Stimulated activated CD4-positive, alpha-beta T cell treated with anti-CD3 and anti-CD28 coated beads, Interleukin-15, amount 100 ng/mL, for 1 hour (primary cell): ENCODE measurements at places on chromosomes 1 and 21.

DNA sequence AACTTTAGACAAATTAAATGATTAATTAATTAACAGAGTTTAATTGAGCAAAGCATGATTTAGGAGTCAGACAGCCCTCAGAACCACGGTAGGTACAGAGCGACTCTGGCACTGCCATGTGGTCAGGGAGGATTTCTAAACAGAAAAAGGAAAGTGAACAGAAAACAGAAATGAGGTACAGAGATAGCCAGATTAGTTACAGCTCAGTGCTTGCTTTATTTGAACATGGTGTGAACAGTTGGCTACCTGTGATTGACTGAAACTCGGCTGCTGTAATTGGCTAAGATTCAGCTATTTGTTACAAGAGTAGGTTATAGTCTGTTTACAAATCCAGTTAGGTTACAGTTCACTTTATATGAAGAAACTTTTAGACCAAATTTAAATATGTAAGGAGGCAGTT, 163.0 kb upstream of the TNR start:
- no peak for DNase-seq

- no peak for DNase-seq
Measured at GRCh38 chr21:27741736-27742135, 774.8 kb upstream of the ADAMTS5 start.

DNA sequence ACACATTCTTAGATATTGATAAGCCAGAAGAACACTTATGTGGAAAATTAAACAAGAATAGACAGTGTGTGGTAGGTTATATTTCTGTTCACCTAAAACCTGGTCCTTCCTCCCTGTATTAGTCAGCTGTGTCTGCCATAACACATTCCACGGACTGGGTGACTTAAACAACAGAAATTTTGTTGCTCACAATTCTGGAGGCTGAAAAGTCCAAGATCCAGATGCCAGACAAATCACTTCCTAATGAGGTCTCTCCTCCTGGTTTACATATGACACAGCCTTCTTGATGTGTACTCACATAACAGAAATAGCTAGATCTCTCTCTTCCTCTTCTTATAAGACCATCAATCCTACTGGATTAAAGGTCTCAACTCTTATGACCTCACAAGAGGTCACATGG, 25.7 kb downstream of the JMJD4 start:
- DNase-seq: no peak

DNA sequence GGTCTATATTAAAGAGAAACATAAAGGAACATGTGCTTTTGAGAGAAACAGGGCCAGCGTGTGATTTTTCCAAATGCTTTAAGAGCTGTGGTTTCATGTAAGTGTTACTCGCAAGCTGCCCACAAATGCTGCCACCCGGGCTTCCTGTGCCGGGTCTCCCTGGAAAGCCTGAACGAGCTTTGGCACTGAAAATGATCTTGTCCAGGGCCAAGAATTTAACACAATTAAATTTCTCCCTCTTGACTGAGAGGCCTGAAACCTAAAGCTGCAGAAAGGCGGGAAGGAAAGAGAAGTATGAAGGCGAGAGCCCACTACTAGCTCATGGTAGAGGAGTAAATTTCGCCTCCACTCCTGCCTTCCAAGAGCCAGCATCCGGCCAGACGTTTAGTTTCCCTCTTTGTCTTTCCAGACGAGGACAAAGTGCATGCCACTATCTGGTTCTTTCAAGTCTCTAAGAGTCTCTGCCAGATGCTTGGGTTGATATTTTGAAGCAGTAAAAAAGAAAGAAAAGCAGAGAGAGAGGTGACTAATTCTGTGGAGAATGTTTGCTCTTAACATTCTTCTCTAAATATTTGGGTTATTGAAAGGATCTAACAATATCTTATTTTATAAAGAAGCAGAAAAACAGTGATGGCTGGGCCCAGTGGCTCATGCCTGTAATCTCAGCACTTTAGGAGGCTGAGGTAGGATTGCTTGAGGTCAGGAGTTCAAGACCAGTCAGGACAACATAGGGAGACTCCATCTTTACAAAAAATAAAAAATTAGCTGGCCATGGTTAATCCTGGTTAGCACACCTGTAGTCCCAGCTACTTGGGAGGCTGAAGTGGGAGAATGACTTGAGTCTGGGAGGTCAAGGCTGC, 100.0 kb upstream of the HNRNPU start:
- no peak for DNase-seq

GRCh38 chr1:15343729-15344128, 66.0 kb upstream of the EFHD2 start:
- DNase-seq: no peak
